ENCODE measurements at places on chromosomes 6 and 20.

GRCh38 chr6:64553249-64553786, 917.7 kb downstream of the PHF3 start:
- no peak for DNase-seq

- DNase-seq: no peak
These were observed 5.8 kb downstream of the TUBB start for GRCh38 chr6:30725713-30726505.

- no peak for DNase-seq
These were observed 443.1 kb upstream of the OPRM1 start for GRCh38 chr6:153595903-153596302.

- no peak for DNase-seq
These were observed 97.6 kb downstream of the ELOVL5 start for GRCh38 chr6:53251033-53251672.

- no peak for DNase-seq
These were observed 40.6 kb downstream of the HECA start for GRCh38 chr6:139175389-139175948.

- peak; percentile 34 for DNase-seq
These were observed 1.0 kb downstream of the TOMM34 start for GRCh38 chr20:44959082-44959637.

- DNase-seq: no peak
These were observed 915 bp upstream of the C6orf47 start for GRCh38 chr6:31661262-31662123.

GRCh38 chr20:41030531-41031242, 2.1 kb downstream of the TOP1 start:
- no peak for DNase-seq

GRCh38 chr6:73309785-73310502, 44.1 kb downstream of the DPPA5 start:
- DNase-seq: peak; percentile 76

- no peak for DNase-seq
These were observed 44.1 kb downstream of the ELOVL2 start for GRCh38 chr6:10999994-11000393.

DNA sequence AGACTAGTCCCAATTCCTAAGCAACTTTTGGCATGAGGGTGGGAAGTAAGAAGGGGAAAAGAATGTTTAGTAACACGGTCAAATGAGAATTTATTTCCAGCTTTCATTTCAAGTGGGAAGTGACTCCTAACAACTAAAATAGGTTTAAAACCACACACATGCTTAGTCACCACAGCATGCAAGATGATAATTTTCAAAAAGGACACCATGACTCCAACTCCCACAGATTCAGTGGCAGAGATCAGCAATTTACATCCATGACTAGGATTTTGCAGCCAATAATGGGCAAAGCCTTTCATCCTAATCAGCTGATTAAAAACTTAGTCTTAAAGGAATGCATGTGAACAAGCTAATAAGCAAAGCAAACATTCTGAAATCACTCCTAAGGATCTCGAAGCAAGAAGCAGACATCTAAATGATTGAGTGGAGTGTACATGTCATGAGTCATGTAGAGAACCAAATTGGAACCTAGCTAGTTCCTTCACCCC, 48.1 kb upstream of the GCLC start:
- DNase-seq: no peak

DNA sequence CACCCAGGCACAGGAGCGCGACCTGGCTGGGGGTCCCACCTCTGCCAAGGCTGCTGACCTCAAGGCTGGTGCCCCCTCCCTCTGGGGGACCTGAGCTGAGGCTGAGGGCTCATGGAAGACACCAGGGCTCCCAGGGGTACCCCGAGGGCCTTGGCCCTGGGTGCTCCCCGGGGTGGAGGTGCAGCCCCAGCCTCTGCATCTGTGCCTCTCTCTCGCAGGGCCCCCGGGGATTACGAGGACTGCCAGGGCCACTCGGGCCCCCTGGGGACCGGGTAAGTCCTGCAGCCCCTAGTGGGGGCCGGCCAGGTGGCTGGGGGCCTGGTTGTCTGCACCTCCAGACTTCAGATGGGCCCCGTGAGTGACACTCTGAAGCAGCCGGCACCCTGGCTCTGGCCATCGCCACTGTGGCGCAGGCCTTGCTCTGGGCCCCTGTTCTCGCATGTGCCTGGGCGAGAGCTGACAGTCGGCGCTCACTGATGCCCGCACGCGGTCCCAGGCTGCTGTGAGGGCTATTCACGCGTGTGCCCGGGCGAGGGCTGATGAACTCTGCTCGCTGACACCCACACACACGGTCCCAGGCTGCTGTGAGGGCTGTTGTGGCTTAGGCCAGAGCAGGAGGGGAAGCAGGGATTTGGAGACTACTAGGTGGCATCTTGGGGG, 9.3 kb downstream of the COL9A3 start:
- no peak for DNase-seq

GRCh38 chr6:150486048-150486447, 113.6 kb upstream of the PLEKHG1 start:
- no peak for DNase-seq

DNA sequence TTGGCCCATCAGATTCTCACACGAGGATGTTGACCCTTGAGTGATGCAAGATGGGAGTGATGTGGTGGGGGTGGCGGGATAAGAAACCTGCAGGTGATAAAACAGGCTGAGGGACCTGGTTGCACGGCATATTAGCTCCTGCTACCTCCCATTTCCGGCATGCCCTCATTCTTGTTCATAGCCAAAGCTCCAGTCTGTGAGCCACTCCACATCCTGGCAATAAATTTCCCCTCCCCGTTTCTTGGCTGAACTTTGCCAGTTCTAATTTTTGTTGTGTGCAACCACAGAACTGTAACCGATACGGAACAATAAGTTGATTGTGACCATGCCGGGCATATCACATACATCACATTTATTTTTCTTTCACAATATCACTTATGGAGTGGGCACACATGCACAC, 41.6 kb upstream of the NFATC2 start:
- DNase-seq: no peak

DNA sequence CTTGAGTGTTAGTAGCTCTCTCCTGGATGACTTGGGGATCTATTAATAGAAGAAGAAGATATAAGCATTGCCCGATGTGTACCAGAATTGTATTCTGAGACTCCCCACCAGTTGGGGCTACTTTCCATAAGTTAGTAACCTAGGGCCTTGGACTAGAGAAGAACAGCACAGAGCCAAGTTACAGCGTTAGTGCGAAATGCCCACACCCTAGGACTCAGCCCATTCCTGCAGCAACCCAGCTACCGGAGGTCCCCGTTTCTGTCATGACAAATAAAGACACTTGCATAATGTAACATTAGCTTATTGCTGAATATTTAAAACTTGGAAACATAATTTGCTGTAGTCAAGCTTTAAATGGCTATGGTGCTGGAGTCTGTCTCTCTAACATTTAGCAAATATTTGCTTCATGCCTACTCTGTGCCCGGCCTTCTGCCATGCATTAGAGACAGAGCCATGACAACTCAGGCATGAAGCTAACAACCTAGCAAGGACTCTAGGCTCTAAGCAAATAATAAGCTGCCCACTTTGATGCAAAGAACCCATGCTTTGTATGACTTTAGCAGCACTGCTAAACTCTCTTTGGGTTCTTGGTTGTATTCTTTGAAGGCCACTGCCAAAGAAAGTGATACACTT, 103.4 kb upstream of the COL21A1 start:
- DNase-seq: no peak

DNA sequence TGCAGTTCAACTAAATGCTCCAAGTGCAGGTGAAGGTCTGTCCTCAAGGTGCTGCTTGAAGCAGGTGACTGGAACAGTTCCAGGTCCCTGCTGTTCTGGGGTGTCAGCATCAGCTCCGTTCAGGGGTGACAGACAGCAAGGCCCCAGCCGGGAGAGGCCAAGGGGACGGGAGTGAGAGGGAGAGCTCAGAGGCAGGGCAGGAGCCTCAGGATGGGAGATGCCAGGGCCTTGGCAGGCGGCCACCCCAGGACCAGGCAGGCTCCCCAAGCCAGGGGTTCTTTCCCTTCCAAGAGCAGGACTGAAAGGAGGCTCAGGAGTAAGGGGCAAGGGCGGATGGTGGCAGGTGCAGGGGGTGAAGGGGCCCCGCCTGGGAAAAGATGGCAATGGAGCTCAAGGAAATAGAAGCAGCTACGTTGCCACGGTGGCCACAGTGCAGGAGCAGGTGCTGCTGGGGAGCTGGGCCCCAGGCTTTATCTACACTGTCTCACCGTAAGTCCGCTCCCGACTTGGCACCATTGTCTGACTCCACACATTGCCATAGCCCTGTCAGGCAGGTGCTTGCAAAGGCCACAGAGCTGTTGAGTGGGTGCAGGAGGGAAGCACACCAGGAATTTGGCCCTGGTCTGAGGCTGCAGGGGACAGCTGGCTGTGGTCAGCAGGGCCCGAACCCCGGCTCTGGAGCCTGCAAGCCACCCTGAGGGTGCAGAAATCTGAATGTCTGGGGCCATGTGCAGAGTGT, 43.1 kb downstream of the ERMARD start:
- DNase-seq: no peak

- DNase-seq: no peak
These were observed 9.8 kb upstream of the ID1 start for GRCh38 chr20:31595380-31595653.

DNA sequence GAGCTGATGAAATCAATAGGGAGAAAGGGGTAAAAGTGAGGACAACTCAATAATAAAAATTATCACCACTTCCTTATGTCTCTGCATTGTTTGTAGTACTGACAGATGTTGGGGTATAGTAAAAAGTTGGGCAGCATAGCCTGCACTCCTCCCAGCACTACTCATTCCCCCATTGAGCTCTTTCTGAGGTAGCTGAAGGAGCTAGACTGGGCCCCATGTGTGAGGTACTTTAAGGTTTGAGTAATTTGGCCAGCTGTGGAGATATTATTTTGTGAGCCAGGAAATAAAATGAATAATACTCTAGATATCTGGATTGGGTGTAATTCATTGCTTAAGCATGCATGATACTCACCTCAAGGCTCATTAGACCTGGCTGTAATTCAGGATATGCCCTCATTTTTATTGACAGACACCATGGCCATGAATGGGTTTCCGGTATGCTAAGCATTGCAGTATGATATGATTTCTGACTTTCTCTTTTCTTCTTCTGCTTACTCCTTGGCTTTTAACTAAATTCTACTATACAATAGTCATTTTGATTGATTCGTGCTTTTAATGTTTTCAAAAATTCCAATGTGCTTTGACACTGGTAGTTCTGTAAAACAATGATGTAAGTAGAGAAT, 283.9 kb upstream of the RIMS1 start:
- no peak for DNase-seq

DNA sequence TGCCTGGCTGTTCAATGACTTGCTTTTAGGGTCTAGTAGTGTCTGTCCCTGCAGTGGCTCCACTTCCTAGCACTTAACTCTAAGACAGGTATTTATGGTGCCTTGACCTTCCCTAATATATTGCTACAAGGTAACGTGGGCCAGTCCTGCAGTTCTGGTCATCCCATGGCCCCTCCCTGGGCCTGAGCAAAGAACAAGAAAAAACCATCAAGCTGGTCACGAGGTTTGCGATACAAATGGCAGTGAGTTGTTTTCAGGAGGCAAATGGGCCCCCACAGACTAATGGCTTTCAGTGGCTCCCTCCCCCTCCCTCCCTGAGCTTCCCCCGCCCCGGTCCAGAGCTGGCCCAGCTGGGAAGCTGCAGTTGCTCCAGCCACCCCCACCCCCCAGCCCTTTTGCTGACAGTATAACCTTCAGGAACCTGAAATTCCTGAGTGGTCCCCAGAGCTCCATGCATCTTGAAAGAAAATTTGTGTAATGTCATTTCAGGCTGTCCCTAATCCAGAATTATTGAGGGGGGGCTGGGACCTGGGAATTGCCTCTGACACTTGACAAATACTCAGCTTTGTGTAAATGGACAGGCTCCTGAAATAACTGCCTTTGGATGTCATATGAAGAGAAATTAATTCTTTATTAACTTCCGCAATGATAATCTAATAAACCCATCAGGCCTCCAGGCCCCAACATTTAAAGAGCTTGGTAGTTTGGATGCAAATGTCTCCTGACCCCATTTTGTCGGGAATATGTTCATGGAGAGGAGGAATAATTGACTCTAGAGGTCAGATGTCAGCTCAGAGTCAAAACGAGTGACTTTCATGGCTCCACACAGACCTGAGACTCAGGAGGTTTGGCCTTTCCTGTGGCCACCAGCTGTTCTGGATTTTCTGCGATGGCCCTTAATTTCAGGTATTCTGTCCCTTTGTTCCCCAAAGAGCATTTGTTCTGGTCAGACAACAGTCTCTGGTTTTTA, 153.2 kb upstream of the TOP1 start:
- DNase-seq: no peak

GRCh38 chr6:110328259-110328658, 29.9 kb downstream of the METTL24 start:
- DNase-seq: no peak

GRCh38 chr6:56368491-56368890, 121.1 kb upstream of the COL21A1 start:
- no peak for DNase-seq

- DNase-seq: no peak
These were observed 14.3 kb upstream of the SPO11 start for GRCh38 chr20:57315083-57315975.

DNA sequence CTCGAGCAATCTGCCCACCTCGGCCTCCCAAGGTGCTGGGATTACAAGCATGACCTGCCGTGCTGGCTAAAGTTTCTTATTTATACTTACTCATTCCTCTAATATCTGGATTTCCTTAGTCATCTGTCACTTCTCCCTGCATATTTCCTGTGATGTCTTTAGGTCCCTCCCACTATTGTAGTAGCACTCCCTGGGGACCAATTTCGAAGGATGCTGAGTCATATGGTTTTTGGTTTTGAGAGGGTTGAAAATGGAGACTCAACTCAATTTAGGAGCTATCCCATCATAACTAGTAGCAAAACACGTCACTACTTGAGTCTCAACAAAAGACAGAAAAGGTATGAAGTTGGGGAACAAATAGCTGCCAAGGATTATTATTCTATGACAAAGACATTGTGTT, 20.2 kb downstream of the MCUR1 start:
- no peak for DNase-seq

DNA sequence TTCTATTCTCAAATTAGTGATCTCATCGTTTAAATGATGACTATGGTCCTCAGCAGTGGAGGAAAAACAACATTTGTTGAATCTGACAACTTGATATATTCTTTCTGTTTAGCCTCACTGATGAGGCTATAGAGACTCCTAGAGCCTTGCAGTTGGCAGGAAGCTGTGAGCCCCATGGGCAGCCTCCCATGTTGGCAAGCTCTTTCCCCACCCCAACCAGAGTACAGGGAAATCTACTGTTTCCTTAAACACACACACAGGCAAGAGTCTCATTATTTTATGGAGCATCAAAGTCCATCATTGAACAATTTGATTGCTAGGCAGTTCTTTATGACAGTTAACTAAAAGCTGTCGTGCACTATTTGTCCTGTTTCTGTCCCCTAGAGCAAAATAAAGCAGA, 498.2 kb upstream of the CITED2 start:
- no peak for DNase-seq

- DNase-seq: no peak
These were observed 270.3 kb downstream of the LAMA2 start for GRCh38 chr6:129153257-129153656.

DNA sequence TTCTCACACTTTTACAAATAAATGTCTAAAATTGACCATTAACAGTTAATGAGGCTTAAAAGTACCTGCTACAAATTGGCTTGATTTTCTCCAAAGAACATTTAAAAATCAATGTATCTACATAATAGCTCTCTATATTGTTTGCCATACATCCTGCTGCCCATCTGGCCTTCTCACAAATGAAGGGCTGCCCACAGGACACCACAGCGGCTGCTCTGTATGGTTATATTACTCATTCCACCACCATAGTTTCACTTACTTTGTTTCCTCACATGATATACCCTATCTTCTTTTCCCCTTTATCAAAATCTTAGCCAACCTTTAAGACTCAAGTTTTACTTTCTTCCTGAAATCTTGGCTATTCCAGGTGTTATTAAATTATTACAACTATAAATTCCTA, 407.7 kb upstream of the HTR1E start:
- DNase-seq: no peak

- DNase-seq: no peak
These were observed 4.4 kb downstream of the PNLDC1 start for GRCh38 chr6:159804504-159804903.
